ENCODE measurements at places on chromosomes 3 and 15.

DNA sequence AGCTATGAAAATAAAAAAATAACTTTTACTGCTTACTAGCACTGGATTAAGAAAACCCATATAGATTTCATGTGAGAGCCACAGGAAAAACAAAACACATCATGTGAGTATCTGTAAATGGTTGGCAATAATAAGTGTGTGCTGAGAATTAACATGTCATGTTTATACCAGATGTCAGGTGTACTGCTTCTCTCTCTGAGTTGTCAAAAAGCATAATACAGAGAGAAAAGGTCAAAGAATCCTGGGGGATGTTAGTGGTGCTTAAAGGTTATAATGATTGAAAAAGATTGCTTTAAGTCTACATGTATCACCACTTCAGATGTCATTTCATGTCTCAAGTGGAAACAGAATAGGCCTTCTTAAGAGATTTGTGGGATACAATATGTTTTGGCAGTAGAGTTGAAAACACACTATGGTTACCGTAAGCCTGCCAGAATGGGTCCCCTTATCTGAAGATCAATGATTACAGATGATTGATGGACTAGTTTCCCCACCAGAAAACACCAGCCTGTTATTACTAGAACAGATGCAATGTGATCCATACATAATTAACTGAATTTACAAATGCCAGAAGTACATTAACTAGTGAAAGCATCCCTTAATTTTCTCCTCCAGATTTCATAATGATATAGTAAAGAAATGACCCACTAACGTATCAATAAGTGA is 204.1 kb downstream of the CNTN3 start:
- DNase-seq: no peak

DNA sequence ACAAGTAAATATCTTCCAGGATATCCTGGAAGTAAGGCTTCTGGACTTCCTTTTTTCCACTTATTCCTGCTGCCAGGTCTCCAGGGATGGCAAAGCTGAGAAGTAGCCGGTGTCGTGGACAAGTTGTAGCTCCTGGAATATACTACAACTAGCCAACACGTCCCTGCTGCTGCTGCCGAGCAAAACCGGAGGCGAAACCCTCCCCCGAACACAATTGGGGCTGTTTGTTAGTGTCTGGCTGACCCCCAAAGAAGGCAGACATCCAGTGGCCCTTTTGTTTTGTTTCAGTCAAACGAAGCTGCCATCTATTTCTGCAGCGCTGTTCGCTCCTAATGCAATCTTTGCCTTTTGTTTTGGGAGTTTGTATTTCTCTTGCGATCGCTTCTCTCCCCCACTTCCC is 45.3 kb upstream of the EIF5A2 start:
- no peak for DNase-seq

- DNase-seq: no peak
These were observed 212.2 kb downstream of the GABRG3 start for GRCh38 chr15:27183201-27183600.

- DNase-seq: no peak
These were observed 3.9 kb downstream of the GP5 start for GRCh38 chr3:194395212-194395611.

GRCh38 chr3:153072856-153073255 is 89.2 kb upstream of the RAP2B start:
- no peak for DNase-seq

- DNase-seq: peak; percentile 49
These were observed 35.7 kb downstream of the NGRN start for GRCh38 chr15:90300988-90301706.

- no peak for DNase-seq
These were observed 204.2 kb downstream of the WDR72 start for GRCh38 chr15:53555226-53555625.

DNA sequence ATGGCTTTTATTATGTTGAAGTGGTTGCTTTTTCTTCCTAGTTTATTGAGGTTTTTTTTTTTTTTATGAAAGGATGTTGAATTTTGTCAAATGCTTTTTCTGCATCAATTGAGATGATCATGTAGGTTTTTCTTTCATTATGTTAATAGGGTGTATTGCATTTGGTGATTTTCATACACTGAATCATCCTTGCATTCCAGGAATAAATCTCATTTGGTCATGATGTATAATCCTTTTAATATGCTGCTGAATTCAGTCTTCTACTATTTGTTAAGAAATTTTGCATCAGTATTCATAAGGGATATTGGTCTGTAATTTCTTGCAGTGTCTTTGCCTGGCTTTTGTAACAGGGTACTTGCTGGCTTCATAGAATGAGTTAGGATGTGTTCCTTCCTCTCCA is 11.5 kb upstream of the CLRN1 start:
- no peak for DNase-seq
